Right lobe of liver (tissue), 6 donors: ENCODE measurements at places on chromosomes 4 and X. TPM values are rescaled to one million over a fixed set of nuclear protein-coding genes. Genes with fewer than 3 reads are reported as not detected.

The MCF2 gene
- total RNA-seq, result 0.11 TPM

DNA sequence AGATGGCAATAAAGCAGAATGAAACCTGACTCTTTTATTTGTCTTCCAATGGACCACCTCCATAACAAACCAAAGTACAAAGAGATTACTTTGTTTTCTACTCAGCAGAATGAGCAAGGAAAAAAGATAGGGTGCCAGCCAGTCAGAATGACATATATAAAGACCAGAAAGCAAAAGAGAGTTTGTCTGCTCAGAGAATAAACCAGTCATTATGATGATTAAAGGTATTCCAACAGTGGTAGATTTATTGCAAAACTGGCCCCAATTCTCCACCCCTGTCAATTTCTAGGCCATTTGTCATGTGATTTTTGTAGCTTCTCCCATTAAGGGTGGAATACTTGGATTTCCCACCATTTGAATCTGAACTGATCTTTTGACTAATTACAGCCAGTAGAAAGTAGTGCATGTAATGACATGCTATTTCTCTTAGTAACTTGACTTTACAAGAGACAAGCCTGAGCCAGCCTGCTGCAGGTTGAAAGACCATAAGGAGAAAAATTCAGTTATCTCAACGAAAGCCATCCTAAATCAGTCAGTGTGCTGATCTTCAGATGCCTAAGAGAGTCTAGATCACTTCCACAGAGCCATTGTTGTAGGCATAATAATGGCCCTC, 203.1 kb downstream of the EPHA5 start:
- no peaks in the 10 kb centered on the region for H3K27me3 ChIP-seq
- H3K36me3 ChIP-seq, result no peaks in the 10 kb centered on the region
- H3K4me3 ChIP-seq, result no peak overlapping the region
- DNase-seq, result no peak
- H3K4me1 ChIP-seq, result no peaks in the 10 kb centered on the region
- no peak overlapping the region for H3K27ac ChIP-seq

- H3K27ac ChIP-seq, result no peak overlapping the region
- DNase-seq, result no peak
- no peaks in the 10 kb centered on the region for H3K27me3 ChIP-seq
- H3K4me1 ChIP-seq, result no peaks in the 10 kb centered on the region
- H3K36me3 ChIP-seq, result no peaks in the 10 kb centered on the region
Measured at GRCh38 chrX:148611993-148612392, 111.6 kb downstream of the AFF2 start.

- peaks cover 7% of the 10 kb centered on the region for H3K36me3 ChIP-seq
- DNase-seq, result no peak
- no peaks in the 10 kb centered on the region for H3K4me1 ChIP-seq
- H3K27ac ChIP-seq, result no peak overlapping the region
Measured at GRCh38 chrX:47458528-47458927, 24.5 kb downstream of the ZNF41 start.

The UCHL1 gene
- total RNA-seq, result 1.6 TPM

GRCh38 chr4:111230265-111230664, 607.4 kb upstream of the PITX2 start:
- no peaks in the 10 kb centered on the region for H3K27me3 ChIP-seq
- no peak for DNase-seq
- H3K27ac ChIP-seq, result no peak overlapping the region
- no peaks in the 10 kb centered on the region for H3K4me1 ChIP-seq

DNA sequence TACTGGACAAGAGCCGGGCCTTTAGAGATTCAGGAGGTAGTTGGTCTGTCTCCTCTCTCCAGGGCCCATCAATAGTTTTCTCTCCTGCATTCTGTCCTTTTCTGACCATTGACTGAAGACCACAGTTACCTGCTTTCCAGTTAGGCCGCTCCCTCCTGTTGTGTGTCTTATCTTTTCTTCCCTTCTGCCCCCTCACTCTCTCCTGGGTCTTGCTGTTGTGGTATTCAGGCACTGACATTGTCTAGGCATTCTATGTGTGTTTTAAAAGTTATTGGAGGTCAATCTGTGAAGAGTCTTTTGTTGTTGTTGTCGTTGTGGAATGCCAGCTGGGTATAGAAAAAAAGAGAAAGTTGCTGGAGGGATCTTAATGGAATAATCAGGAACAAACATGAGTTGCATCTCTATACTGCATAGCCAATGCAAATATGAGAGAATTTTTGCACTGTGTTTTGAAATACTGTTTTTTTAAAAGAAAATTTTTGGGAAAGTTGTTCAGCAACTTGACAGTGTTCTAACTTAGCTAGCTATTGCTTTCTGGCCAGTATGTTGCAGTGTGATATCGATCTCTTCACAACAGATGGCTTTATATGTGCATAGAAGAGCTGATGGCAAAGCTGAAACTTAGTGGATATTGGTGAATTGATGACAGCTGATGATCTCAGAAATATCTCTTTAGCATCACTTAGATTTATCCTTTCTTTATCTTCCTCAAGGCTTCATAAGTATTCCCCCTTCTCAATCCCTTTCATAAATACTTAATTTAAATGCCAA, 240.7 kb downstream of the C4orf33 start:
- H3K27ac ChIP-seq, result no peak overlapping the region
- no peaks in the 10 kb centered on the region for H3K27me3 ChIP-seq
- H3K36me3 ChIP-seq, result no peaks in the 10 kb centered on the region
- no peak overlapping the region for H3K4me3 ChIP-seq
- H3K4me1 ChIP-seq, result no peaks in the 10 kb centered on the region
- DNase-seq, result no peak
